RPMI7951 (cell line): ENCODE measurements at places on chromosomes 3 and 15. TPM values are rescaled to one million over a fixed set of nuclear protein-coding genes. Genes with fewer than 3 reads are reported as not detected.

DNA sequence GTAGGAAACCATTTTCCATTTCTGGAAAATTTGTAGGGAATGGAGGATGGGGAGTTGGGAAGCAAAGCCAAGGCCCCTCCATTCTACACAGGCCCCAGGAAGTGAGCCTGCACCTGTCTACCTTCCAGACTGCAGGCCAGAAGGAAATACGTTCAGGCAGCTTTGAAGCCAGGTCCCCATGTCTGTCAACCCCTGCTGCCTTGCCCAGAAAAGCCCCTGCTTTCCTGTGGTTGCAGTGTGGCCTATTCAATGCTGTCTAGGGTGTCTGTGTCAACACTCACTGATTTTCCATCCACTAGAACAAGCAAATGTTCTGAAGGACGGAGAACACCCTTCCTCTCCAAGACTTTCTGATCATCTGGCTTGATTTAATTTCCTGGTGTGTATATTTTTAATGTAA, 281.9 kb downstream of the TLE3 start:
- no peak for DNase-seq

DNA sequence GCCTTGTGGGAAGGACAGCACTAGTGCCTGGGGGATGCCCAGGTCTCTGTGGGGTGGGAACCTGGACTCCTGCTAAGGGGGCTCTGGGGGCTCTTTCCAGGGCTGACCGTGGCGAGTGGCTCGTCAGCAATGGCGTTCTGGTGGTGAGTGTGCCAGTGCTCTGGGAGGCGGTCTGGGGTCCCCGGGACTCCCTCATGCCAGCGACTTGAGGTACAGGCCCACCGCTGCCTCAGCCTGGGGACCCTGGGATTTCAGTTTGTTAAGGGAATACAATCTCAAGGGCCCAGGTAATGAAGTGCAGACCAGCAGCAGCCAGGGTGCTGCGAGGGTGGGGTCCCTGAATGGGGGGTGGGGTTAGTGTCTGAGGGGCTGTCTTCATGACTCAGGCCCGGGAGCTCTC, 2.5 kb downstream of the PLA2G4B start:
- no peak for DNase-seq

The MYL3 gene
- total RNA-seq, result not detected in 2 replicates

The FAM107A gene
- not detected in 2 replicates for total RNA-seq
